Activated T-cell treated with anti-CD3 and anti-CD28 coated beads, Interleukin-2, amount 50 U/mL, for 72 hours (primary cell): ENCODE measurements at places on chromosomes 1 and 21.

DNA sequence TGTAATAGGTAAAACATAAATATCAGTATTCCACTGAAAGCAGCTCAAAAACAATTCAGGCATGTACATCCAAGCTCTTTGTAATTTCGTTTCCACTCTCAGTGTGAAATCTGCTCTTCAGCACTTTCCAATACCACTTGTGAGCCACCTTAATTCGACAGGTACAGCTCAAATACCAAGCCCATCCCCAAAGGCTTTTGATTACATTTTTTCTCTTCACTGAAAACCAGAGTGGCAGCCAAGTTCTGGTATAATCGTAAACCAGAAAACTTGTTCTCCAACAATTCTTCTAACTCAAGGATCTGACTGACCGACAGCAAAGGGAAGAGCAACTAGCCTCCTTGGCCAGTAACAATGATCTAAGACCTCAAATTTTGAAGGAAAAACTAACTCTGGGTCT, 36.8 kb downstream of the FBXO42 start:
- no peak for DNase-seq

DNA sequence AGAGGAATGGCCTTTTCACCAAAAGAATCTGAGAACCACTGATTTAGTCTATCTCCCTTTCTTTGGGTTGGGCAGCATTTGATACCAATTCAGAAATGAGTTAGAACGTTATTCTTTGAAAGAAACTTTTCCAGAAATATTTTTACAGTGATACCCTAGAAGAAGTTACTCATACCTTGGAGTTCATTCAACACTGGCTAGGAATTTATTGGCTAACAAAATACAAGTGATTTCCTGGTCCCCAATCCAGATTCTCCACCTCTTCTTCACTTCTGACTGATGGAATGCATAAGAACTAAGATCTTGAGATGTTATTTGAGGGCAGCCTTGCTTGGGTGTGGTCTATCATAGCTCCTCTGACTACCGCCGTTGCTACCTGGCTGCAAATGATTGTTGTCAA, 9.4 kb downstream of the C1orf162 start:
- no peak for DNase-seq

- no peak for DNase-seq
These were observed 39.5 kb upstream of the CPLANE2 start for GRCh38 chr1:16276302-16277030.

DNA sequence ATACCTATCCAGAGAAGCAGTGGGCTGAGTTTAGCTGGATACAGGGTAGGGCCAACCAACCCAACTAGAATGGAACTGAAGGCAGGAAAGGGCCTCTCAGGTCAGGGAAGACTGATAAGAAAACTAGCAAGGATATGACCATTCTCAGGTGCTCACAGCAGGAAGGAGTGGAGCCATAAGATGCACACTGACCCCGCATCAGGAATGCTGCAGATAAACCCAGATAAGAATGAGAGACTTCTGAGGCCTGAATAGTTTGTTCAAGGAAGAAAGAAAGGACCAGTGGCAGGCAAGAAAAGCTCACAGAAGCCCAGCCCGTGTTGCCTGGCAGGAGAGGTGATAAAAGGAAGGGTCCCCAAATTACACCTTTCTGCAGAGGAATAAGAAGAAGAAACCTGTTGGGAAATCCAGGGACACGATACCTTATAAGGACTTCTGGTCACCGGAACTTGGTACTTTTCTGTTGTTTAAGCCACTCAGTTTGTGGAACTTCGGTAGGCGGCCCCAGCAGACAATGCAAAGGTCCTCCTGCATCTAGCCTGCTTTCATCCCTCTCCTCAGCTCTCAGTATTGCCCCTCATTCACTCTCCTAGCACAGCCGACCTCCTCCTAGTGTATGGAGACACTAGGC, 58.9 kb downstream of the ATP1A1 start:
- DNase-seq: no peak

DNA sequence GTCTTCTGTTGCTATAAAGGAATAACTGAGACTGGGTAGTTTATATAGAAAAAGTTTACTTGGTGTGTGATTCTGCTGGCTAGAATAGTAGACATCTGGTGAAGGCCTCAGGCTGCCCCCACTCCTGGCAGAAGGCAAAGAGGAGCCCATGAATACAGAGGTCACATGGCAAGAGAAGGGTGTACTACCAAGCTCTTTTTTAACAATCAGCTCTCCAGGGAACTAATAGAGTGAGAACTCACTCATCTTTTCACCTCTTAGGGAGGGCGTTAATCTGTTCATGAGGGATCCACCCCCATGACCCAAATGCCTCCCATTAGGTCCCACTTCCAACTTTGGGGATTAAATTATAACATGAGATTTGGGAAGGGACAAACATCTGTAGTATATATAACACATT, 9.3 kb downstream of the DTL start:
- no peak for DNase-seq

DNA sequence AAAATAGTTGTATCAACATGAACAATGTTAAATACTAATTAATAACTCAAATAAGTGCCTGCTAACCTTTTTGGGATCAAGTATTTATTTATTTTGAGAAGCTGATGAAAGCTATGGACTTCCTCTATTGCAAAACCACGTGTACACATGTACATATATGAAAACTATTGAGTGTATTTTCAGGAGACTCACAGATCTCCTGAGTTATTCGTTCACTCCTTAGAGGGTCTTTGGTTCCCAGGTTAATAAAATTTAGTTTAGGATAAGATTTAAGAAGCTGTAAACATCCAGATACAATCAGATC, 130.5 kb downstream of the DISC1 start:
- no peak for DNase-seq

DNA sequence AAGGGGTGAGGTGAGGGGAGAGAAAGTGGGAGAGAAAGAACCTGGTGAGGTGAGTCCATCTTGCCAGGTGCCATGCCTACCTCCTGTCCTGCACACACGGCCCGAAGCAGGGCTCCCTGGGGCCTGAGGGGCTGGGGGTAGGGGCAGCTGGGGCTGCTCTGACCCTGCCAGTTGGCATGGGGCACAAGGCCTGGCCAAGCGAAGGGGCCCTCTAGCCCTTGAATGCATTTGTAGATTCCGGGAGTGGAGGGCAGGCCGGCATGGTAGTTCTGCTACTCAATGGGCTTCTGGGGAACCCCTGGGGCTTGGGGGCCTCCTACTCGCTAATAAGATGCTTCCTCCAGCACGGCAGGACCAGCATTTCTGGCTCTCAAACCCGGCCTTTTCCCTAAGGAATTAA, 3.6 kb upstream of the PRDM16 start:
- DNase-seq: no peak

DNA sequence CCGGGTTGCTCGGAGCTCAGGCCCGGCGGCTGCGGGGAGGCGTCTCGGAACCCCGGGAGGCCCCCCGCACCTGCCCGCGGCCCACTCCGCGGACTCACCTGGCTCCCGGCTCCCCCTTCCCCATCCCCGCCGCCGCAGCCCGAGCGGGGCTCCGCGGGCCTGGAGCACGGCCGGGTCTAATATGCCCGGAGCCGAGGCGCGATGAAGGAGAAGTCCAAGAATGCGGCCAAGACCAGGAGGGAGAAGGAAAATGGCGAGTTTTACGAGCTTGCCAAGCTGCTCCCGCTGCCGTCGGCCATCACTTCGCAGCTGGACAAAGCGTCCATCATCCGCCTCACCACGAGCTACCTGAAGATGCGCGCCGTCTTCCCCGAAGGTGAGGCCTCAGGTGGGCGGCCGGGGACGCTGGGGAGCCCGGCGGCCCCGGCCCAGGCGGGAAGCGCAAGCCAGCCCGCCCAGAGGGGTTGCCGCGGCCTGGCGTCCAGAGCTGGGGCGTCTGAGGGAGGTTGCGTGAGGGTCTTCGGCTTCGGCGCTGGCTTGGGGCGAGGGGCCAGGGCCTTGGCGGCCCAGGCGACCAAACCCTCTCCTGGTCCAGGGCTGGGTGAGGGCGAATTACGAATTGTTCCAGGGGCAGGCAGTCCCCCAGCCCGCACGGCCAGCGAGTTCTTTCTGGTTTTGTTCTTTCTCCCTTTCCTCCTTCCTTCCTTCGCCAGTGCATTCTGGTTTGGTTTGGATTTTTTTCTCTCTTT, 805 bp downstream of the SIM2 start:
- no peak for DNase-seq

GRCh38 chr1:85615586-85616363, 35.2 kb downstream of the CCN1 start:
- no peak for DNase-seq

GRCh38 chr1:40300651-40301050, 16.4 kb downstream of the COL9A2 start:
- no peak for DNase-seq

GRCh38 chr1:212291505-212292134, 6.4 kb downstream of the PPP2R5A start:
- no peak for DNase-seq

DNA sequence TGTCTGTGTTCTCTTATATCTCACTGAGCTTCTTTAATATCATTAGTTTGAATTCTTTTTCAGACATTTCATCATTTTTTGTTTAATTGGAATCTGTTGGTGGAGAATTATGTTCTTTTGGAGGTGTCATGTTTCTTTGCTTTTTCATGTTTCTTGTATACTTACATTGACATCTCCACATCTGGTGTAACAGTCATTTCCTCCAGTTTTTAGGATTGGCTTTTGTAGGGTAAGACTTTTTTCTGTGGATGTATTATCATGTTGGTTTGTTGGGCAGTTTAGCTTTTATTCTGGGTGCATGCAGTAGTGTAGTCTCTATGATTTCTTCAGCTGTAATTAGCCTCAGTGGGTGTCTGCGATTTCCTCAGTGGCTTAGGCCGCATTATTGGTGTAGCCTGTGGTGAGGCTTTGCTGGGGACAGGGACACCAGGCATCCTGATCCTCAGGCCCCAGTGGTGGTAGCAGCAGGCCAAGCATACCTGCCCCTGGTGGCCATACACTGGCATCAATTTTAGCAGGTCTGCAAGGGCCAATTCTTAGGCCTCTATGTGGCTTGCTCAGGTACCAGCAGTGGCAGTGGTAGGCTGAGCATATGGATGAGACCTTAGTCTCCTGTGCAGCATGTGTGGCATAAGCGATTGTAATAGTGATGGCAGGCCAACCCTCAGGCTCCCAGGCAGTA, 77.6 kb upstream of the SAMD13 start:
- no peak for DNase-seq

DNA sequence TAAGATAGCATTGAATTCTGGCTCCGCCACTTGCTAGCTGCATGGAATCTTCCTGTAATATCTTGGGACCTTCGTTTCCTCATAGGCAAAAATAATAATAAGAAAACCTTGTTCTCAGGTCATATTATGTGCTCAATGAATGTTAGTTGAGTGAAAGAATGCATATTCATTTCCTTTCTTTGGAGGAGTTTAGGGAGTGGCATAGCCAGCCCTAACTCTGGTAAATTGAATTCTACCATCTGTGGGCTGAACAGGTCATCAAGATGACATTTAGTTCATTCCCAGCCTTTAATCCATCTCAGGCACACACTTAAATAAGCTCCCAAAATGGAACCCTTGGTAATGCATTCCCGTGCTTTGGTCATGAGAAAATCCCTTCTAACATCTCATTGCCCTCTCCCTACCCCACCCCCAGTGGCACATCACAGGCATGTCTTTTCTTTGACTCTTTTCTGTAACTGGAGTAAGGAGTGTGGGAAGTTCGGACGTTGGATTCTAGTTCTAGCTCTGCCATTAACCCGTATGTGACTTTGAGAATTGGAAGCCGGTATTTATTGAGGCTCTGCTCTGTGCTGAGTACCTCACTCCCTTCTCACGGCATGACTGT, 13.2 kb upstream of the MYOG start:
- no peak for DNase-seq

- DNase-seq: no peak
These were observed 93.1 kb upstream of the C8B start for GRCh38 chr1:57058652-57059501.

DNA sequence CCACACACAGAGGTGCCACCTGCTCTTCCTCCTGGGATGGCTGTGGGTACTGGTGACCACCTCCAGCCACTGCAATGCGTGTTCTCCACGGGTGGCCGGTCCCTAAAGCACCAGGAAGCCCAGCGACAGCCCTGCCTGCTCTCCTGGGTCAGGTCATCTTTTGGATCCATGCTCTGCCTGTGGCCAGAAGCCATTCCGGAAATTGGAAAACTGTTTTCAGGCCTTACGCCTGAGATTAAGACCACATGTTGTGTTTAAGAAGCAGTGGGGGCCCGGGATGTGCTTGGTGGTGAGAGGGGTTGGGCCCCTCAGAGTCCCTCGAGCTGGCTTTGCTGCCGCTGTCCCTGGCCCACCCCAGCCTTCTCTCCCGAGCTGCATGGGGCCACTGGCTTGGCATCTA, 150.8 kb downstream of the PEX14 start:
- DNase-seq: no peak

GRCh38 chr1:201272799-201273198, 10.5 kb upstream of the PKP1 start:
- no peak for DNase-seq

DNA sequence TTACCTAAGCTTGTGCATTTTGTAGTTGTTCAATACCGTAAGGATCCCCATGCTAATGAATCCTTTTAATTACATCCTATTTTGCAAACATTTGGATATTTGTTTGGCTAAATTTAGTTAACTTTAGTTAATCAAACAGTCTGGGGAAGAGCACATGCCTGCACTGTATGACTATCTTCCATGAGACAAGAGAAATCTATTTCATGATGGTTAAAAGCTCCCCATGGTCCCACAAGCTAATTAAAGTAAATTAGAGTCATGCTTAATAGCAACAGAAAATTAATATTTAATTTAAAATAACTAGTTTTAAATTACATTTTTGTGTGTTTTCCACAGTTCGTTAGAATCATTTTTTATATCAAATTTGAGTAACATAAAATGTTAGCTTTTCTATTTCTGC, 95.4 kb upstream of the S1PR1 start:
- no peak for DNase-seq

DNA sequence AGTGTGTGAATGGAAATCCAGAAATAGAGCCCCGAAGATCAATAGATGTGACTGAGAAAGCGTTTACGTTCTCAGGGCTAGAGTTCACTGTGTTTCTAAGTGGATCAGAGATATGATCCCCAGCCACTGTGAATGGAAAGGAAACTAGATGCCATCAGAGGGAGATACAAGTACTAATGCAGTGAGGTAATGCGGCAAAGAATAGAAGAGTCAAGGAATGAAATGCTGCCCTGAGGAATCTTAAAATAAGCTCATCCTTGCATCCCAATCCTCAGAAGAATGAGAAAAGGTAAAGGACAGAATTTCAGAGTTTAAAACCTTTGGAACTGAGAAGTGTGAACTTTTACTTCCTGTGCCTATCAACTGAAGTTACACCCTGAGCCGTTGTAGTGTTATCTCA, 165.5 kb upstream of the ESRRG start:
- no peak for DNase-seq

DNA sequence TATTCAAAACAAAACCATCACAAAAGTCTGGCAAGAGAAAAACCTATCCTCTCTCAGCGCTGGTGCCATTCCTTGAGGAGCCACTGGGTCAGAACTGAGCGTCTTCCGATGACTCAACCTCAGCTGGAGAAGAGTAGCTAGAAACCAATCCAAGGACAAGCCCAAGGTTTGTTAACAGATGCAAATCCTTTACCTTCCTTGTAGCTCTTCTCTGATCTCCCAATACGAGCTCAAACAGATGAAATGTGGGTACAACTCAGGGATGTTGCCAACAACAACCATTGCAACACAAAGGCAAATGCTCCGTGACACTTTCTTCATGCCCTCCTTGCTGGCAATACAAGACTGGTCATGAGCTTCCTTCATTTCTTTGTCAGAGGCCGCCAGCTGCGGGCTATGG, 337.1 kb downstream of the SIPA1L2 start:
- no peak for DNase-seq
